Glomerular endothelial cell (primary cell): ENCODE measurements at places on chromosomes 5 and 9.

GRCh38 chr5:124951661-124952060 lies 205.2 kb upstream of the ZNF608 start:
- DNase-seq: no peak

DNA sequence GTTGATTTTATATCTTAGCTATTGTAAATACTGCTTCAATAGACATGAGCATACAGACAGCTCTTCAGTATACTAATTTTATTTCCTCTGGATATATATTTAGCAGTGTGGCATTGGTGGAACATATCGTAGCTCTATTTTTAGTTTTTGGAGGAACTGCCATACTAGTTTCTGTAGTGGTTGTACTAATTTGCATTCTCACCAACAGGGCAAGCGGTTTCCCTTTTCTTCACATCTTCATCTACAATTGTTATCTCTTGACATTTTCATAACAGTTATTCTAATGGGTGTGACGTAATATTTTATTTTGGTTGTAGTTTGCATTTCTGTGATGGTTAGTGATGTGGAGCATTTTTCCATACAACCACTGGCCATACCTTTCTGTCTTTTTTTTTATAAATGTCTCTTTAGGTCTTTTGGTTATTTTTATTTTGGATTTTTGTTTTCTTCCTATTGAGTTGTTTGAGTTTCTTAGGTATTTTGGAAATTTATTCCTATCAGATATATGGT lies 32.5 kb downstream of the TAF11L14 start:
- DNase-seq: no peak

DNA sequence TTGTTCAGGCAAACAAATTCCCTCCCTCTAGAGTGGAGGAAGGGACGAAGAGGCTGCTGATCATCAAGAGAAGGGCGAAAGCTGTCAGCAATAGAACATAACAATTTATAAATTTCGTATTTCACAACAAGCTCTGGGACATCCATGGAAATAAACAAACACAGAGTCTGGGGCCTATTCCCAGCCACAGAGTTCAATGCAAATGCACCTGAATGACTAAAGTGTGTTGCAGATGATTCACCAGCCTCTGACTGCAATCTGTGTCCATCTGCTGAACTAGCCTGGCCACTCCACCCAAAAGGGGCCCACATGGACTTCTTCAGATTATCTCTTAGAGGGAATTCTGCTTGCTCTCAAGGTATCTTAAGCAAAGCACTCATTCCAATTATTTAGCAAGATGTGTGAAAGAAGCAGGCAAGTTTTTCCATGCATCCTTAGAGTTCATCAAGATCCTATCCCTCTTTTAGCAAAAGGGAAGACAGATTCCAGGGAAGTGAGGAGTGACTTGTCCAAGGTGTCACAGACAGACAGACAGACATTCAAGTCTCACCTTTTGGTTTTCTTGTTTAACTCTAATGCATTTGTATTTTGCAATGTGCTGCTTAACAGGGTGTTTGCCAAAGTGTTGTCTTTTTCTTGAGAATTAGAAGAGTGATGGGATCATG lies 307.8 kb upstream of the PAPPA start:
- DNase-seq: no peak

DNA sequence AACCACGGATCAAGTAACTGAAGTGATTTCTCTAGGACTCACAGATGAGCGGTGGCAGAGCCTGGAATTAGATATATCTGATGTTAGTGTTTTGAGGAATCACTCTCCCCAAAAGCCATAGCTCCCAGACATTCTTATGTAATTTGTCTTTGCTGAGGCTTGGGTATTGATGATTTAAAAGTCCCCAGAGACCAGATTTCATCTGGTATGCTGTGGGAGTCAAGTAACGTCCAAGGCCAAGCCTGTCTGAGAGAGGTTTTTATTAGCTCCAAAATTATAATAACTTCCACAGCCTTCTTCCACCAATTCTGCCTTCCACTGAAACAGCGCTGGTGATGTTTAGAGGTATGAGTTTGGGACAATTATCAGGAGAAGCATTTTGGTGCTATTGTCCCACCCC lies 21.3 kb upstream of the KCNIP1 start:
- no peak for DNase-seq

- DNase-seq: no peak
Measured at GRCh38 chr9:31394015-31394473, 990.4 kb upstream of the ACO1 start.

GRCh38 chr5:31825518-31826068 lies 186.7 kb downstream of the PDZD2 start:
- peak; percentile 62 for DNase-seq

- peak; percentile 44 for DNase-seq
Measured at GRCh38 chr5:77086689-77087483, at the start of gene ZBED3. Gene ZBED3 (minus strand): TSS chr5:77087285. CDS start chr5:77077878, 9,407 bp downstream.

- no peak for DNase-seq
Measured at GRCh38 chr5:151434570-151435237, 12.7 kb upstream of the SLC36A1 start.

DNA sequence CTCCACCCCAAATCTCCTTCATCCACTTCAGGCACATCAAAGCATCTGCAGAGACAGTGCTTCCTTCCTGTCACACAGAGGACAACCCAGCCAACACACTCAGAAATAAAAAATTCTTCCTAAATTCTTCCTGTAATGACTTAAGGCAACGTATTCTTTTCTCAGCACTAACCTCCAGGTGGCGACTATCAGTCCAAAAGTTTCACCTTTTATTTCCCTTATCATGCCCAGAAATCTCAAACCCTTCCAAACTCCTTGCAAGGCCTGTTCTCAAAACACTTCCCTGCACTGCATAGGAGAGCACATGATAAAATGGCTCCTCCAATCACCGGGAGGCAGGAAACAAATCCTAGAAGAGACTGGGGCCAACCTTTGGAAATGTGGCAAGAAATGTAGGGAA lies 35.1 kb downstream of the SLIT3 start:
- DNase-seq: no peak
